ENCODE measurements at places on chromosomes 1 and 21.
A peak's percentile ranks its signal among the peaks of the same experiment; 100 is the strongest.

DNA sequence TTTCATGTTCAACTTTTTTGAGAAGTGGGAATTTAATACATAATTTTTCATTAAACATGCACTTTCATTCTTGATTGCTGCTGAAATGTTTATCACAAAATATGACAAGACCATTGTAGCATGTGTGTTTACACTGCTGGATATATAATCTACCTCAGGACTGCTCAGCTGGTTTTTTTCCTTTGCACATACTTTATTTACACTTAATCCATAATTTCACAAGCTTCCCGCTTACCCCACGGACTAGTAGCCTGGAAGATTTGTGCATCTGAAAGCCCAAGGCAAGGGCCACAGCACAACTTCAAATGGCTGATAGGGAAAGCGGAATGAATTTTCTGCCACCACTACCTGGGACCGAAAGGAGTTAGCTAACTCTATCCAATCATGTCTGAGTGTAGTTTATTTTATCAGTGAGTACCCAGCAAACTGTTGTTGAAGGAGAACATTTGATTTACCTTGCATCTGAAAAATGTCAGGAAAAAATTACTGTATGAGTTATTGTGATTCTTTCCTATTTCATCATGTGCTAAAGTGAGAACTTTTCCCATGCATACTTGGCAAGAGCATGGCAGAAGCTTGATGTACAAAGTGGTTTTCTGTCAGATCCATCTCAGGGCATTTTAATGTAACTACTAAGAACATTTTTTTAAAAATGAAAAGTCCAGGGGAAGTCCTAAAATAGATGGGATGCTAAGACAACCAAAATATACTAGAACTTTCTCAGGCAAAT is 558.2 kb upstream of the USP24 start:
- no peak for DNase-seq

GRCh38 chr1:60911966-60912697 is 170.2 kb upstream of the NFIA start:
- DNase-seq = no peak

GRCh38 chr1:192475970-192476369 is 99.6 kb upstream of the RGS1 start:
- DNase-seq = no peak

- DNase-seq = no peak
Measured at GRCh38 chr1:159007726-159008125, 2.0 kb upstream of the IFI16 start.

- DNase-seq = peak; percentile 18
Measured at GRCh38 chr1:81437649-81438048, 363.1 kb upstream of the ADGRL2 start.

GRCh38 chr1:182688436-182689205 is 4.2 kb upstream of the RGS8 start:
- no peak for DNase-seq

DNA sequence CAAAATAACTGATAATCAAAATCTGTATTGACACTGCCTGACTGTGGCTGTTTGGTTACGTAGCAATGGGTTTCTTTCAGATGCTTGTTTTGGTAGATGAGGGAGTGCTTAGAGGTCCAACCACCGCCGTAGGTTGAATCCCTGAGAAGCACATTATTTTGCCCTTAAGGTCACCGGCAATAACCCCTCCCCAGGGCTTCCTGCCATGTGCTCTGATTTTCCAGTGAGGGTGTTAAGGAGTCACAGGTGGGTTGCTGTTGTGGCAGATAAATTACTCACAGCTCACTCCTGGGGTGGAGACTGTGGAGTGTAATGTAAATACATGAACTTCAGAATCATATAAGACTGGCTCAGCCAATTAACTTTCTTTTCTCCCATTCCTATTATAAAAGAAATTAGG is 81.5 kb upstream of the ZP4 start:
- DNase-seq = no peak

DNA sequence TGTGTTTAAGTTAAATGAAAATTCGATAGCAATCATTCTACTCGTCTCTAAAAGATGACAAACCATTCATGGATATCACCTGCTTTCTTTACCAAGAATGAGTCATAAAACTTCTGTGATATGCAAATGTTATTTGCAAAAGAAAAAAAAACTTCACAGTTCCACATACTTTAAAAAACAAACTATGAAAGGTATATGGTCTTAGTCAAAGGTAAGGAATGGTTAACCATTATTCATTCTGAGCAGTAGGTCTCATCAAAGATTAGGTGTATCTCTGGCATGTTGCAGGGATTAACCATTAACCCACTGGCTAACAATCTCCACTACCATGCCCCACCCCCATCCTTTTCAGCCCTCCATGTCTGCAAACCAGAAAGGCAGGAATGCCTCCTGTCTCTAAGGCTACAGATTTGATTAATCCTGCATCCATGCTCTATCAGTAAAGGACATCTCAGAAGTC is 44.4 kb downstream of the PTPN14 start:
- no peak for DNase-seq

DNA sequence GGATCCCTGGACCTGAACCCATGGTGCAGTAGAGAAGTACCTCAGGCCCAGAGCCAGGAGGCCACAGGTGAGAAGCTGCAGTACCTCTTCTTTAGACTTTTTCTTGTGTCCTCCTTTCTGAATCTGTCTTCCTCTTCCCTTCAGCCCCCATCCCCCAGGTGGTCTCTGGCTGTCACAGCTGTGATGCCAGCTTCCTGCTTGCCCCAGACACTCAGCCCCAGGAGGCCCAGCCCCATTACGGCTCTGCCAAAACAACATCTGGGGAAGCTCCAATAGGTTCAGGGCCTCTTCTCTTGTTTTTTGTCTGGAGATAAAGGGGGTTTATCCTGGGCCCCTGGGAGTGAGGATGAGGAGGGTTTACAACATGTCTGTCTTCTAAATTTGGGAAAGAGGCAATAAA is 9.5 kb upstream of the BTG2 start:
- no peak for DNase-seq

- DNase-seq = peak; percentile 10
Measured at GRCh38 chr1:169312084-169312954, 55.3 kb downstream of the NME7 start.

GRCh38 chr1:99594205-99594604 is 51.7 kb upstream of the PALMD start:
- no peak for DNase-seq

DNA sequence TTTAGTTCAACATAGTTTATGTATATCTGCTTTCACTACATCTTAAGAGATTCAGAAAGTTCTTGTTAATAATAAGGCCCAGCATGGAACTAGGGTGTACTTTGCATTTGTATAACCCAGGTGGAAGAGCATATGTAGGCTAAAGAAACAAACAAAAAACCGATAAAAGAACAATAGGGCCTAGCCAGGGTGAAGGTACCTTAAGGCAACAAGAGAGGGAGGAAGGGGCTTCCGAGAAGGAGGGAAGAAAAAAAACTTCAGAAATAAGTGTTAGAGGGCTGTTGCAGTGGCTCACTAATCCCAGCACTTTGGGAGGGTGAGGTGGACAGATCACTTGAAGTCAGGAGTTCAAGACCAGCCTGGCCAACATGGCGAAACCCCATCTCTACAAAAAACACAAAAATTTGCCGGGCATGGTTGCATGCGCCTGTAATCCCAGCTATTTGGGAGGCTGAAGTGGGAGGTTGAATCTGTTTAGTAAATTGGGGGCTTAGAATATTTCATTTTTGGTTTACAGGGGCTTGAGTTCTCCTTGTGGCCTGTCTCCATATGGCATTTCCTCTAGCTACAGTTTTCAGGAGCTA is 4.7 kb upstream of the SPATA45 start:
- DNase-seq = no peak

DNA sequence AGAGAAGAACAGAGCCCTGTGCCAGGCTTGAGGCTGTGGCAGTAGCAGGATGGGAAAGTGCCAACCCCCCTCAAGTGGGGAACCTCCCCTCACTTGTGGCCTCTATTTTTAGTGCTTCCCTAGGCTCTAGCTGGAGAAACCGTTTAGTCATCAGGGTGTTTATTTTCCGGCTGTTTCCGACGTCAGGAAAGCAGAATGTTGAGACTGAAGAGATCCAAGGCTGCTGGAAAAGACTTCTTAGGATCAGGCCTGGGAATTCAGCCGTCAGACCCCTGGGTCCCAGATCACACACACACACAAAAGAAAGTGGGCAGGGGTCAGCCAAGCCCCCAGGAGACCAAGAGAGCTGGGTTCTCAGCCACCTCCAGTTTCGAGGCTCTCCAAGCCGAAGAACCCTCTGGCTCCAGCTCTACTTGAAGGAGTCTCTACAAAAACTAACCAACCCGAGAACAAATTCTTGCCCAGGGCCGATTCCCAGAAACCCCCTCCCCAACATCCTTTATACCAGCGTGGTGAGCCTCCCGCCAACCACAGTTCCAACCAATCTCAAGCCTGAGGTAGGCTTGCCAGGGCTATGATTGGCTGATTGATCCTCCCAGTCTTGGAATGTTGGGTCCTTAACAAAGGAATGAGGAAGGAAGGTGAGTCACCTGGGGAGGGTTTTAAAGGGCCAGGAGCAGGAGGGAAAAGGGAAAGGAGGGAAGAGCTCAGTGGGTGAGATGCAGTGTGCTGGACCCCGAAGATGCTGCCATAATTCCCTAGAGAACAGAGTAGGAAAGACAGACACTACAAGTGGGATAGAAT is 2.5 kb upstream of the MEF2D start:
- no peak for DNase-seq

GRCh38 chr21:16406355-16406754 is 676.6 kb downstream of the USP25 start:
- DNase-seq = no peak

DNA sequence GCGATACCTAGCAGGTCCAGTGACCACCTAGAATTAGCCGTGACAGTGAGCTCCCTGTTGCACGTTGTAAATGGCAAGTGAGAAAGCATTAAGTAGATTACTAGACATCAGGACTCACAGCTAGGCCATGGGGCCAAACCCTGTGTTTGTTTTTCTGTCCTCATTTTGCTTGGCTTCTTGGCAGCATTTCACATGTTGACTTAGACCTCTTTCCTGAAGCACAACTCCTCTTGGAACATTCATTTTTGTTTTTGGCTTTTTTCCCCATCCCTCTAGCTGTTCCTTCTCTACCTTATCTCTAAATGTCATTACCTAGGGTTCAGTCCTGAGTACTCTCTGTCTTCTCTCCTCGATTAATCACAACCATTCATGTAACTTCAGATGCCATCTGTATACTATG is 16.9 kb upstream of the PTPN14 start:
- DNase-seq = no peak

GRCh38 chr1:68384321-68384813 is 65.4 kb downstream of the RPE65 start:
- DNase-seq = no peak

- no peak for DNase-seq
Measured at GRCh38 chr1:231940701-231941100, 314.1 kb downstream of the DISC1 start.

DNA sequence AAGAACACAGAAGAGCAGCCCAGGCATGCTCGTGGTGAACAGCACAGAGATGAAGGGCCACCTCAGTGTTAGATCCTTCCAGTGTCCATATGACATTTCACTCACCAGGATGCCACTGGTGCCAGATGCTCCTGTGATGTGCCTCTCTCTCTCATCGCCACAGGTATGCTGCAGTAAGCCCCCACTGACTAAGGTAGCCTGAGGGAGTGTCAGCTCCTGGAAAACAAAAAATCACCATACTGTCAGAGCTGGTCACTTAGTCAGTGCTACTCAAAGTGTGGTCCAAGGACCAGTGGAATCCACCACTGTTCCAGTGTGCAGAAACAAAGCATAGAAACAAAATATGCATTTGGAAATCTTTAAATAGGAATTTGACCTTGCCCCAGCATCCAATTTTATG is 27.1 kb upstream of the BCL9 start:
- DNase-seq = no peak

- DNase-seq = peak; percentile 78
Measured at GRCh38 chr21:34603002-34603709, 11.8 kb downstream of the RCAN1 start.

DNA sequence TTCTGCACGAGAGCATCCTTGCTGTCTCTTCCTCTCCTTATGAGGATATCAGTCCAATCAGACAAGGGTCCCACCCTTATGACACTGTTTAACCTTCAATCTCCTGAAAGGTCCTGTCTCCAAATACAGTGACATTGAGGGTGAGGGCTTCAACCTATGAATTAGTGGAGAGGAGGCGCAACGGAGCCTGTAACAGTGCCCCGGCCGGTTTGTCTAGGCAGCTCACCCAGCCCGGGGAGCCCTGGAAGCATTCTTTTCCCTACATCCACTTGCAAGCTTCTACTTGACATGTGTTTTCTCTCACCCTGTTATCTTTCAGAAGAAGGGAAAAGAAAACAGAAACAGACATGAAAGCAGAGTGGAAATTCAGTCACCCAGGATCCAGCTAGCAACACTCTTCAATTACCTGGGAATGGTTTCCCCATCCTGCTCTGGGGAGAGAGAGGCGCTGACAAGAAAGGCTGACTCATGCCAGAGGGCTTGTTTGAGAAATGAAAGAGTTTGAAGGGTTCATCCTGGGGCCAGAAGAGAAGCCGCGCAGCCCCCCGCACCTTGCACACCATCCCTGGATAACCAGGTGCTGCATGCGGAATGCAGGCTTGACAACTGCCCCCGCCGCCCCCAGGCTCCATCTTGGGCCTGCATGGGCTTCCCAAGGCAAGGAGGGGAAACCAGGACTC is 394.9 kb downstream of the NPHP4 start:
- no peak for DNase-seq

DNA sequence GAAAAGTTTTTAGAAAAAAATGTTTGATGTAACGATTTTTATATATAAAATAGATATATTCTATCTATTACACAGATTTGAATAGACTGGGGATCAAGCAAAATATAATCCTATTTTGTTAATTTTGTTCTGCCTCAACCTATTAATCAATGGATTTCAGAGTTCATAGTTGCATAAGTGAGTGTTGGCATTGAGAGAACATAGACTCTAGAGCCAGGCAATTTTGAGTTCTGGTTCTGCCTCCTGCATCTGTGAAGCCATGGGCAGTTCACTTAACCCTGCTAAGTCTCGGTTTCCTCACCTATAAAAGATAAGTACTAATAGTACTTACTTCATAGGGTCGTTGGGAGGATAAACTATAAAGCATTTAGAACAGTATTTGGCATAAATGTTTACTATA is 13.6 kb upstream of the PKN2 start:
- DNase-seq = no peak

GRCh38 chr1:232457595-232457994 is 172.3 kb downstream of the SIPA1L2 start:
- DNase-seq = no peak
